ENCODE measurements at places on chromosomes 16 and 17.

- DNase-seq, result no peak
These were observed 30.4 kb downstream of the CLEC19A start for GRCh38 chr16:19315889-19316433.

GRCh38 chr17:39742126-39742855 is 4.6 kb downstream of the GRB7 start:
- DNase-seq, result no peak

DNA sequence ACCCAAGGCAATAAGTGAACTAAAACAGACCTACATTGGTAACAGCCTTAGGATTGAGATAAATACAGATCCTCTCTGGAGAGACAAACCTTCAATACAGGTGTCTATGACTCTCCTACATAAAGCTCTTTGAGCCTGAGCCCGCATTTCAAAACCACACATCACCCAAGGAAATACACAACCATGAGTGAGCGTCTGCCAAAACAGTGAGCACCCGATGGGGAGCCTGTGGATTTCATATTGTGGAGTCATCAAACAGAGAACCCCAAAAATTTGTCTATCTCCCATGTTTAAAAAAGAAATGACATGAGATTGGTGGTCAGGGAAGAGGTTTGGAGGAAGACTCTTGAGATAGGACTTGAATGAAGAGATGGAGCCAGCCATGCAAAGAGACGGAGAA is 102.2 kb upstream of the LHX1 start:
- DNase-seq, result no peak

- no peak for DNase-seq
These were observed 482.5 kb upstream of the CDH5 start for GRCh38 chr16:65884018-65884417.

- no peak for DNase-seq
These were observed 29.4 kb upstream of the NAT9 start for GRCh38 chr17:74805591-74805991.

- no peak for DNase-seq
These were observed at the start of gene MFSD6L for GRCh38 chr17:8798846-8799569. Gene MFSD6L, minus strand, starts transcription at chr17:8799365. Its CDS starts 245 bp downstream, at chr17:8799120.
